ENCODE measurements at places on chromosomes 2 and 18.

DNA sequence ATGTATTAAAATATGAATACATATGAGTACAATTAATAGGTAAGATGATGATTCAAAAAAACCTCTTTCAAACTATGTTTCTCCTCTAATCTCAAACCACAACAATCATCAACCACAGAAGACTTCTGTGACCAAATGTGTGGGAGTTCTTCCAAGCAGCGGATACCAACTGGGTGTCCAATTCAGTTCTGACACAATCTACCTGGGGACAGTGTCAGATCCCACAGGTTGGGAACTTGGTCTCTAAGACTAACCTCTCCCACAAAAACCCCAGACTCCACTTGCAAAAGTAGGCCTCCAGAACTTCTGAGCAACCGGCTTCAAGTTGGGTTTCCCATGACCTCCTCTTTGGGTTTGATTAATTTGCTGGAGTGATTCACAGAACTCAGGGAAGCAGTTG lies 26.9 kb downstream of the FASTKD1 start:
- no peak for DNase-seq

- no peak for DNase-seq
Measured at GRCh38 chr2:109597283-109597682, 16.5 kb downstream of the SEPTIN10 start.

- DNase-seq = no peak
Measured at GRCh38 chr2:235677937-235678336, 184.1 kb downstream of the AGAP1 start.

DNA sequence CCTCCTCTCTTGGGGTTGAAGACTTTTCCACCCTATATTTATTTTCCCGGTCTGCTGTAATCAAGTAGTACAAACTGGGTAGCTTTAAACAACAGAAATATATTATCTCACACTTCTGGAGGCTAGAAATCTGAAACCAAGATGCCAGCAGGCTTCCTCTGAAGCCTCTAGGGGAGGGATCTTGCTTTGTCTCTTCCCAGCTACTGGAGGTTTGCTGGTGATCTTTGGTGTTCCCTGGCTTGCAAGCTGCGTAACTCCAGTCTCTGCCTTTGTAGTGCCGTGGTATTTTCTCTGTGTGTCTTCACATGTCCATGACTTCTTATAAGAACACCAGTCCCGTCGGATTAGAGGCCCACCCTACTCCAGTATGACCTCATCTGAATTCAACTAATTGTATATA lies 44.4 kb downstream of the MYO3B start:
- no peak for DNase-seq

DNA sequence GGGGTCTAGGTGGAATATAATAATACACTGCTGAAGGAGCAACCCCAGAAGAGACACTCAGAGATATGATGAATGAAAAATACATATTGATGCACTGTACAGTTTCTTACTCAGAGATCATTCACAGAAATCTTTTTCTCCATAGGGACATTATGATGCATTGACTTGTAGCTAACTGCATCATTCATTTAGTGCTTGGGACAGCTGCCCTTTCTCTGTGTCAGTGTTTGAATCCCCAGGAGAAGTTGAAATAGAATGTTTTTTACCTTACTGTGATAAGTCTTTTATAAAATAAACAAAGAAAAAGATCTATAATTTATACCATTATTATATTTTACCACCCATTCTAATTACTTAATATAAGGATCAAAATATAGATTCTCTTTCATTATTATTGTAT lies 91.7 kb upstream of the DSEL start:
- DNase-seq = no peak

DNA sequence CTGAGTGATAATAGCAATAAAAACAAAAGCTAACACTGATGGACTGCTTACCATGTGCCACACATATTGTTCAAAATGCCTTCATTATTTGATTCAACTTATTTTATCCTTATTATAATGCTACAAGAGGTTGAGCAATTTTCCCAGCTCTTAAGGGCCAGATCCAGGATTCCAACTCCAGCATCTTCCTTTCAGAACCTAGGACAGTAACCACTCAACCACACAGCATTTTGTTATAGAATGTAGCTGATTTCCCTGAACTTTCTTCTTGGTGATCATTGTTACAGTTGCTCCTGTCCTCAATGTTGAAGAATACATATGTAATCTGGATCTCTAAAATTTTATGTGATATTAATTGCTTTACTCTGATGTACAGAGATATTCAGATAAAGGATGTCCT lies 341.7 kb downstream of the PIK3C3 start:
- no peak for DNase-seq

GRCh38 chr2:72270556-72271275 lies 123.1 kb upstream of the CYP26B1 start:
- no peak for DNase-seq

- no peak for DNase-seq
Measured at GRCh38 chr2:230861552-230862255, 3.0 kb upstream of the ITM2C start.

Data from iPS DF 6.9 (cell line).